NT2/D1 (cell line): ENCODE measurements at places on chromosomes 5 and 9.

- no peak for DNase-seq
Observed at GRCh38 chr9:121844098-121844497, 192.7 kb downstream of the DAB2IP start.

GRCh38 chr9:70902692-70903131 is 218.7 kb downstream of the TRPM3 start:
- no peak for DNase-seq

GRCh38 chr9:32434892-32435291 is 50.4 kb downstream of the ACO1 start:
- DNase-seq: no peak

DNA sequence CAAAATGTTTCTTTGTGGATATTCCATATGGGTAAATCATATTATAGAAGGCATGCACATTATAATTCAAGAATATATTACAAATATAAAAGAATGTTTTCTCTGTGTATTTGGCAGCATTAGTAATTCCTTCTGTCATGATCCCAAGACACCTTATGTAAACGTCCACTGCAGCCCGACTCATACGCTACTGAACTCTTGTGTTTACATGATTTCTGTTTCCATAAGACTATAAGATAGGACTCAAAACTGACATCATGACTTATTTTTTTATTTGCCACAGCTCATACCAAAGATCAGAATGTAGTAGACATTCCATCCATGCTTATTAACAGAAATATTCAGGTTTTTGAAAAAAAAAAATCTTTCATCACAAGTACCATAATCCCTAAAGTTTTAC is 234.1 kb downstream of the AP3B1 start:
- no peak for DNase-seq

GRCh38 chr5:175681968-175682340 is 24.1 kb downstream of the HRH2 start:
- DNase-seq: no peak

GRCh38 chr9:119004618-119004990 is 364.6 kb downstream of the BRINP1 start:
- no peak for DNase-seq
